Right atrium auricular region (tissue), 2 donors: ENCODE measurements at places on chromosomes 1 and 21. TPM values are rescaled to one million over a fixed set of nuclear protein-coding genes. Genes with fewer than 3 reads are reported as not detected.

The GBP4 gene
- total RNA-seq = 6.2 TPM

GRCh38 chr1:87299661-87300060 is 29.0 kb upstream of the LMO4 start:
- DNase-seq = no peak

- DNase-seq = no peak
Measured at GRCh38 chr1:24036088-24036487, 56.0 kb upstream of the SRSF10 start.

GRCh38 chr1:231934797-231935196 is 308.2 kb downstream of the DISC1 start:
- DNase-seq = no peak

The AIM2 gene
- total RNA-seq = not detected

DNA sequence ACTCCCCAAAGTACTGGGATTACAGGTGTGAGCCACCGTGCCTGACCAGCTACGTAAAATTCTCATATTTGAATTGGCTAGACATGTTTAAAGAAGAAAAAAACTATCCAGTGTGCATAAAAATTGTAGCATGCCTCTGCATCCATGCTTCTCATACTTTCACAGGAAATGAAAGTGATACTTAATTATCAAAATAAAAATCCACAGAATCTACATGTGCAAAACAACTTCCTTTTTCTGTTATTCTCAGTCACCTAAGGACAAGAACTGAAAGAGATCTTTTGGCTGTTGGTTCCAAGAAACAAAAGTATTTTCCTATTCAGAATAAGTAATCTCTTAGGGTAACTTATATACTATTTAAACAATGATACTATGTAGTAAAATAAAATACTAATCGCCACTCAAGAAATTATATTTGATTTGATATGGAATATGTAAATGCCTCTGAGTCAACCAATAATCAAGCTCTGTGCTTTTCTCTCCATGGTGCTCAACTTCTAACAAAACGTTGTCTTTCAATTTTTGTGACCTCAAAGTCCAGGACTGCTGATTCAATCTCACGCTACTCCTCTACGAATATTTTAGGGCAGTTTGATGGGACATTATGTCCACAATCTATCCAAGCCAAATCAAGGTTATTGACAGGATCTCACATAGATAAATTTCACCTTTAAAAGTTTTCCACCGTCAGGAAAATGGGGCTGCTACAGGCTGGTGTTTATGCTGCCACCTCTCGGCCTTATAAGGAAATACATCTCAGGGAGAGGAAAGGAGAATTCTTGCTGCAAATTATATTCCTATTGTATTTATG is 102.7 kb downstream of the ZNF281 start:
- DNase-seq = no peak

DNA sequence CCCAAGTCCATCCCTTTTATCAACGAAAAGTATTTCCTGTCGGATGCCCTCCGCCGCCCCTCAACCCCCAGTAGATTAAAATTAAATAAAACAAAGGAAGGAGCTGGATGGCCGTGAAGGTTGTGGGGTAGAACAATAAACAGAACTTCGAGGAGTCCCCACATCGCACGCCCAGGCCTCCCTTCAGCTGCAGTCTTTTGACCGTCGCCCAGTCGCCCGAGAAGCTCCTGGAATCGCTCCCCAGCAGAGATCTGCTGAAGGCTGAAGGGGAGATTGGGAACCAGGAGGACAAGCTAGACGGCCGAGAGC is 905 bp downstream of the BARHL2 start:
- no peak for DNase-seq

The BSDC1 gene
- total RNA-seq = 47.1 TPM
